ENCODE measurements at places on chromosomes 7 and 10. TPM values are rescaled to one million over a fixed set of nuclear protein-coding genes. Genes with fewer than 3 reads are reported as not detected.

- H3K36me3 ChIP-seq, result no peaks in the 10 kb centered on the region
- H3K4me1 ChIP-seq, result no peaks in the 10 kb centered on the region
- no peaks in the 10 kb centered on the region for H3K27me3 ChIP-seq
- DNase-seq, result peak; percentile 46
- no peak overlapping the region for H3K27ac ChIP-seq
- no peak overlapping the region for H3K4me3 ChIP-seq
These were observed 16.6 kb upstream of the RET start for GRCh38 chr10:43060291-43060690.

DNA sequence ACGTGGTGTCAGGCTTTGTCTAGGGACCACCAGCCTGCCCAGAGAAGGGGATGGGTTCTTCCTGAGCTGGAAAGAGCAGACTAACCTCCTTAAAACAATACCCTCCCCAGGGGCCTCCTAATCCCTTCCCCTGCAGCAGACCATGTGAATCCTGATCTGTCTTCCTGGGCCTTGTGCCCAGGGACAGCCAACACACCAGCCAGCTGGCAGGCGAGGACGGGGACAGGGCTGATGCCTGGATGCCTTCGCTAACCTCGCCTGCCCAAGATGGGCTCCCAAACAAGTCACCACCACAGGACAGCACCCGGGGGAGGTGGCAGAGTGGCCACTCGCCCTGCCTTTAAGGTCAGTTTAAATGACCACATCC lies 17.6 kb downstream of the PODXL start:
- DNase-seq, result no peak
- no peak overlapping the region for H3K4me3 ChIP-seq
- H3K4me1 ChIP-seq, result no peaks in the 10 kb centered on the region
- no peaks in the 10 kb centered on the region for H3K27me3 ChIP-seq
- no peak overlapping the region for H3K27ac ChIP-seq
- no peaks in the 10 kb centered on the region for H3K36me3 ChIP-seq

DNA sequence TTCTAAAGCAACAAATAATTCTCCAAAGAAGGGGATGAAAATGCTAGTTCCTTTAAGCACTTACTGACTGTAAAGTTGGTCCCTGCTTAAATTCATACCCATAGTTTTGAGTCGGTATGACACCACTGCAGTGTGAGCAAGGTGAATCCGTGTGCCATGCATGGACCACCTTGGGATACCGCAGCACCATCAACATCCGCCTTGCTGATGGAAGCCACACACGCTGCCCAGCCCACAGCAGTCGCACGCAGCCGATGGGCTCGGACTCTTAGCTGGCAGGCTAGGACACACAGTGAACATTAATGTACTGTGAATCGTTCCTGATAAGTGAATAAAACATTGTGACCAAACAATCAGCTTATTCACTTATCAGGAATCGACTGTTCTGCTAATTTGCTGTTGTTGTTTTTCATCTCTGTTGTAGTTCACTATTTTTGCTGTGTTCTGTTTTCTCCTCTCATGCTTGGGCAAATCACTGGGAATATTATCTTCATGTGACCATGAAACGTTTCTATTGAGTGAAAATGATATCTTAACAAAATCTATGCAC lies 275.5 kb downstream of the USP6NL start:
- H3K4me1 ChIP-seq, result peaks cover 4% of the 10 kb centered on the region
- H3K36me3 ChIP-seq, result no peaks in the 10 kb centered on the region
- H3K27ac ChIP-seq, result no peak overlapping the region
- H3K27me3 ChIP-seq, result no peaks in the 10 kb centered on the region

The ASNS gene
- 17.1 TPM for polyA plus RNA-seq

The IGFBP3 gene
- polyA plus RNA-seq, result 115 TPM
